Peyer's patch (tissue), 4 donors: ENCODE measurements at places on chromosomes 1 and 21.

- no peak for DNase-seq
- no peak overlapping the region for H3K27ac ChIP-seq
- H3K27me3 ChIP-seq: no peaks in the 10 kb centered on the region
- no peak overlapping the region for H3K4me3 ChIP-seq
These were observed 157.0 kb upstream of the C21orf91 start for GRCh38 chr21:17976139-17976538.

GRCh38 chr1:1359308-1359663 is 931 bp upstream of the MXRA8 start:
- peak overlapping the region; percentile 64 for H3K27ac ChIP-seq
- DNase-seq: no peak
- peaks cover 10% of the 10 kb centered on the region for H3K27me3 ChIP-seq
- H3K4me1 ChIP-seq: peaks cover 2% of the 10 kb centered on the region
- peaks cover 2% of the 10 kb centered on the region for H3K36me3 ChIP-seq

DNA sequence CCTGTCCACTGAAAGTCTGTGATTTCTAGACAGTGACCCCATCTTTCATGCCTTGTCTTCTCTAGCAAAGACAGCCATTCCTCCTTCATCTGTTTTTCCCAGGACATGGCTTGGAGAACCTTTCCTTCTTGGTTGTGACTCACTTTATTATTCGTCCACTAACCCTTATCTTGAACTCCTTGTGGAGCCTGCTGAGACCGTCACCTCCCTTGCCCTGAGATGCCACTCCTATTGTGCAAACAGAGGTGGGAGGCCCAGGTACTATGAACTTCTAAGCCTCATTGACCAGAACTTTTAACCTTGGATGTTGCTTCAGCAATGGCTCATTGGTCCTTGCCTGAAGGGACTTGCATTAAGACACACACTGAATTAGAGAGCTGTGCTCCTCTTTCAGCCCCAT is 117.5 kb downstream of the FOXD2 start:
- DNase-seq: no peak
- H3K36me3 ChIP-seq: no peaks in the 10 kb centered on the region
- H3K27ac ChIP-seq: no peak overlapping the region
- no peaks in the 10 kb centered on the region for H3K27me3 ChIP-seq
- peaks cover 11% of the 10 kb centered on the region for H3K4me1 ChIP-seq

DNA sequence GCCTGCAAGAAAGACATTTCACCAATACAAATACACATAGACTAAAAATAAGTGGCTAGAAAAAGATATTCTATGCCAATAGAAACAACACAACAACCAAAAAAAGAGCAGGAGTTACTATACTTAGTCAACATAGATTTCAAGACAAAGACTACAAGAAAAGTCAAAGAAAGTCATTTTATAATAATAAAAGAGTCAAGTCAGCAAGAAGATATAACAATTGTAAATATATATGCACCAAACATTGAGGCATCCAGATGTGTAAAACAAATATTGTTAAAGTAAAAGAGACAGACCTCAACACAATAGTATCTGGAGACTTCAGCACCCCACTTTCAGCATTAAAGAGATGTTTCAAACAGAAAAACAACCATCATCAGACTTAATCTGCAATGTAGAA is 104.6 kb downstream of the AMY1C start:
- H3K27ac ChIP-seq: no peak overlapping the region
- H3K4me1 ChIP-seq: no peaks in the 10 kb centered on the region
- H3K27me3 ChIP-seq: no peaks in the 10 kb centered on the region
- no peak for DNase-seq
- no peaks in the 10 kb centered on the region for H3K36me3 ChIP-seq
- H3K4me3 ChIP-seq: no peak overlapping the region

DNA sequence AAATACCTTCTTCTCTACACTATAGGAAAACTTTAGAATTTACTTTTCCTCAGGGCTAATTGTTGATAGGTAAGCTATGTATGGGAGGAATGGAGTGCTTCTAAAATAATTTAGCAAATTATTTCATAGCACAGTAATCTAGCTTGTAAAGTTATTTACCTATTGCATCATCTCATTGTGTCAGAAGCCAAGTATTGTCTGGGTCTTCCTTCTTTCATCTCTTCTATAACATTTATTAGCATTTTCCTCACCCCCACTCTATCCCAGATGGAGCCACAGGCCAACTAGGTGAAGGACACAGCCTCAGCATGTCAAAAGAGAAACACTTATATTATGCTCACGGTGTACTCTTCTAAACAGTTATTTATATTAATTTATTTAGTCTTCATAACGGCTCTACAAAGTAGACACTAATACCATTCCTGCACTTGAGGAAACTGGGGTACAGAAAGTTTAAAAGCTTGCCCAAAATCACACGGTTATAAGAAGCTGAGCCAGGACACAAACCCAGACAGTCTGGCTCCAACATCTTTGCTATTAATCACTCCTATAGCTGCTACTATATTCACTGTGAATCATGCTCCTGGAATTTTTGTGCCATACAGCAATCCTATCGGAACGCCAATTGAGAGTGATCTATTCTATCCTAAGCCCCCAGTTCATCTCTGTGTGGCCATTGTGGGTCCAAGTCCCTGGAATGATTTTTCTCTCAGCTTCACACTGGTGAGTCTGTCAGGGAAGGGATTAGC is 43.1 kb downstream of the OR10J5 start:
- no peak for DNase-seq
- H3K4me3 ChIP-seq: no peak overlapping the region
- H3K4me1 ChIP-seq: no peaks in the 10 kb centered on the region
- no peak overlapping the region for H3K27ac ChIP-seq
- H3K27me3 ChIP-seq: no peaks in the 10 kb centered on the region

DNA sequence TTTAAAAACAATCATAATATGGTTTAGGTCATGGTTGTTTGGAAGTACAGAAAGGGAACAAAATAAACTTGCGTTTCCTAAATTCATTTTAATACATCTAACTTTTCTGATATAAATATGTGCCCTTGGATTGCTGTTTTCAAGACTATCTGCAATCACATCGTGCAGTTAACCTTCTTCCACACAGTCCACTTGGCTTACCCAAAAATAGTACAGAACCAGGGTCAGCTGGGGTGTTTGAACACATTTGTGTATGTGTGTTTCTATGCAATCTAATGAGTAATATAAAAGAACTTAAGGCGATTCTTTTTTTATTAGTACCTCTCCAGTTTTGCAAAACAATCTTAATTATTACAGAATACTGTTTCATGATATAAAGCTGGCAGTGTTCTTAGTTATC is 19.9 kb downstream of the SAMSN1 start:
- H3K36me3 ChIP-seq: no peaks in the 10 kb centered on the region
- no peak overlapping the region for H3K4me3 ChIP-seq
- no peaks in the 10 kb centered on the region for H3K27me3 ChIP-seq
- H3K4me1 ChIP-seq: no peaks in the 10 kb centered on the region

DNA sequence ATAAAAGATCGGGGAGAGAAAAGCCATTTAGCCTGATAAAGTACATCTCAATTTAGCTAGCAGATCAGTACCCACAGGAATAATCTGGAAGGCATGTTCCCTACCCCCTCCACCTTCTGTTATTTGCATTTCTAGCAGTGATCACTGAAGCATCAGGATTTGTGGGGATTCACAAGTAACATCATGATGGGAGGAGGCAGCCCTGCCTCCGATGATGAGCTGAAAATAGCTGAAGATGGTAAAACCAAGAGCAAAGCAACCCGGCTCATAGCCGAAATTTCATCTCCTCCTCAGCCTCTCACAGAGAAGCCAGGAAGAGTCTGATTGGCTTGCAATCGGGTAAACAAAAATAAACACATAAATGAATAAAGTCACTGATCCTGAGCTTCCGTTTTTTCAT is 2.4 kb downstream of the CCSAP start:
- H3K27ac ChIP-seq: no peak overlapping the region
- H3K36me3 ChIP-seq: no peaks in the 10 kb centered on the region
- no peaks in the 10 kb centered on the region for H3K4me1 ChIP-seq
- H3K4me3 ChIP-seq: no peak overlapping the region
- no peak for DNase-seq

DNA sequence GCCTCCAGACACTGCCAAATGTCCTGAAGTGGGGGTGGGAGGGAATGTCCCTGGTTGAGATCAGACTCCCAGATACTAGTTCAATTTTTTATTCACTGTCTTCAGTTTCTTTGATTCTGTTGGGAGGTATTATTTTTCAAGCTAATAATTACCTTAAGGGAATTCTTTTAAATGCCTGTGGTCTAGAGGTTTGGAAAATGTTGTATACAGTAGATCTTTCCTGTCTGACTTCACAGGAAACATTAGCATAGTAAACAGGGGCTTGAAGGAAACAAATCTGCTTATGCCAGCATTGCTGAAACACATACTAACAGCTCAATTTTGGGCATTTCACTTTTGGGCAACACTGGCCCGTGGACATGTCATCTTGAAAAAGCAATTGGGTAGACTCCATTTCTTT is 84.3 kb upstream of the HP1BP3 start:
- H3K27me3 ChIP-seq: no peaks in the 10 kb centered on the region
- no peak overlapping the region for H3K4me3 ChIP-seq
- H3K27ac ChIP-seq: no peak overlapping the region
- no peaks in the 10 kb centered on the region for H3K4me1 ChIP-seq

GRCh38 chr1:57887964-57888491 is 464.2 kb upstream of the DAB1 start:
- no peak for DNase-seq
- H3K27me3 ChIP-seq: no peaks in the 10 kb centered on the region
- H3K27ac ChIP-seq: no peak overlapping the region
- no peak overlapping the region for H3K4me3 ChIP-seq
- no peaks in the 10 kb centered on the region for H3K36me3 ChIP-seq
- H3K4me1 ChIP-seq: no peaks in the 10 kb centered on the region

DNA sequence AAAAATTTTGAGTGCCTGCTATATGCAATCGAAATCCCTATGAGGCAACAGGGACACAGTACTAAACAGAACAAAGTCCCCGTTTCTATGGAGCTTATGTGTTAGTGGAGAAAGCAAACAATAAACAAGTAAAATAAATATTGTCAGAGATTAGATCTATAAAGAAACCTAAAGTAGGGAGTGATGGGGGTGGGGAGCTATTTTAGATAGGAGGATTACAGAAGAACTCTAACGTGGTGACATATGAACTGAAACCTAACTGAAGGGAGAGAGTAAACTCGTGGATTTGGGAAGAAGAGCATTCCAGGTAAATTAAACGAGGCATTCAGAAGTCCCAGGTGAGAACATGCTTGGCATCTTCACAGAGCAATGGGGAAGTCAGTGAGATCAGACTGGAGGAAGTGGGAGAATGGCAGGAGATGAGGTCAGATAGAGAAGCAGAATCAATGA is 154.5 kb downstream of the DENND1B start:
- no peak overlapping the region for H3K4me3 ChIP-seq
- H3K27ac ChIP-seq: no peak overlapping the region
- DNase-seq: no peak
- no peaks in the 10 kb centered on the region for H3K27me3 ChIP-seq
- no peaks in the 10 kb centered on the region for H3K36me3 ChIP-seq
- H3K4me1 ChIP-seq: no peaks in the 10 kb centered on the region

DNA sequence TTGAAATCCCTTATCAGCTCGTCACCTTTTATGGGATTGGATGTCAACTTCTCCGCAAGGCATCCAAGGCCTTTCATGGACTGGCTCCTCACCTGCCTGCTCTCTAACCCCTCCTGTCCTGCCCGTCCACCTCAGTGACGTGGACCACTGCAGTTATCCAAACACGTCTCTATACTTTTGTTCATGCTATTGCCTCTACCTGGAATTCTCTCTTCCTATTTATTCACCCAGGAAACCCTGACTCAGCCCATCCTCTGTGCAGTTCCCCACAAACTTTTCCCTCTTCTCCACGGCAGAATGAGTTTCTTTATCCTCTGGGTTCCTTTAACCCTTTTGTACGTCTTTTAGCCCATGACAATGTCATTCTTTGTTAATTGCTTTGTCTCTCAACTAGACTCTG is 5.1 kb upstream of the UTP25 start:
- no peaks in the 10 kb centered on the region for H3K27me3 ChIP-seq
- DNase-seq: no peak
- H3K4me1 ChIP-seq: no peaks in the 10 kb centered on the region
- no peaks in the 10 kb centered on the region for H3K36me3 ChIP-seq
- H3K27ac ChIP-seq: no peak overlapping the region

DNA sequence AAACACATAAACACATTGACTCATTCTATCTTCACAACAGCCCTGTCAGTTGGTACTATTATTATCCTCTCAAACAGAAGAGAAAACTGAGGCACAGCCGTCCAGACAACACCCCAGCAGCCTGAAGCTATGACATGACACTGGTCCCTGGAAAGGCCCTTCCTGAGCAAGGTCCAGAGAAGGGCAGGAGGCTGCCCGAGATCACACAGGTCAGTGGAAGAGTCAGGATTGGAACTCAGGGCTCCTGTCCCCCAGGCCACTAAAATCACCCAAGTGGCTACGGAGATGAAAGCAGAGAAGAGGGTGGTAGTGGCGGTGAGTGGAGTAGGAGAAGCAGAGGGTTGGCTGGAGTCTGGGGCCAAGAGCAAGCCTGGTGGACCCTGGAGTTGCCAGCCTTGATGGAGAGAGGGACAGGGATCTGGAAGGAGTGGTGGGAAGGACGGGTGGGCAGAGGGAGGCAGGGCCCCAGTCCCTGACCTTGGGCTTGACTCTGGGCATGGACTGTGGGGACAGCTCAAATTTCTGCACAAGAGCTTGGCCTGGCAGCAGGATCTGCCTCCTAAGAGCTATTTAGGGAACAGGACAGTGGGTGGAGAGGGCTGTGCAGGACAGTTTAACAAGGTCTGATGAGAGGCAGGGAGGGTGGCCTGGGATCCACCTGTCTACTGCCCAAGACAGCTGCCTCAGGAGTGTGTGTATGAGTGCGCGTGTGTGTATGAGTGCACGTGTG is 15.8 kb downstream of the MYOM3 start:
- H3K36me3 ChIP-seq: no peaks in the 10 kb centered on the region
- H3K4me3 ChIP-seq: no peak overlapping the region
- no peaks in the 10 kb centered on the region for H3K4me1 ChIP-seq
- H3K27me3 ChIP-seq: no peaks in the 10 kb centered on the region

DNA sequence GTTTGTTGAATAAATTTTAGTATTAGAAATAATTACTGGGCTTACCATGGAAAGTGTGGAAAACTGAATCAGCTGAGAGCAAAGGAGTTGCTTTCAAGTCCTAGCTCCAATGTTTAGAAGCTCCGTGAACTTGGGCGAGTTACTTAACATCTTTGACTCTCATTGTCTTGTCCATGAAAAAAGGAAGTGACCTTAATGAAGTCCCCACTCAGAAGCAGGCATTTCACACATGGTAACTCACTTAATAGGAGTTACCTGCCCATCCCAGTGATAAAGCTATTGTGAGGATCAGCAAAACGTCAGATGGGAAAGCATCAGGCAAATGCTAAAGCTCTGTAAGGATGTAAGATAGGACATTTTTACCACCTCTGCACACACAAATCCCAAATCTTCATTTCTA is 34.0 kb upstream of the GADD45A start:
- H3K4me3 ChIP-seq: no peak overlapping the region
- H3K36me3 ChIP-seq: no peaks in the 10 kb centered on the region
- no peak overlapping the region for H3K27ac ChIP-seq
- DNase-seq: no peak
- H3K4me1 ChIP-seq: no peaks in the 10 kb centered on the region
- H3K27me3 ChIP-seq: no peaks in the 10 kb centered on the region

DNA sequence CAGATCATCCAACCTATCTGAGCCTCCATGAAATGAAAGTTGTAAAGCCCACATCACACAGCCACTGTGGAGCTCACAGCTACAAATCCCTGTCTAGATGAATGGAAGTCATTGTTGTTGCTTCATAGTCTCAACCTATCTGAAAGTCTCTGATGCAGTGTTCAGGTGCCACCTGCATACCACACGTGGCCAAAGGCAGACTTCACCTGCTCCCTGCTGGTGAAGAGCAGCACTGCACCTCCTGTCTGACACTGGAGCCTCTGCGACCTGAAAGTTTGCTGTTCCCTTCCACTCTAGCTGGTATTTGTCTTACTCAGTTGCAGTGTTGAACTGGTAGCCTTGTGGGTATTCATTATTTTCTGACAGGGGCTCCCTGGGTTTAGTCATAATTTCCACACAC is 18.4 kb downstream of the LORICRIN start:
- peak; percentile 74 for DNase-seq
- H3K36me3 ChIP-seq: no peaks in the 10 kb centered on the region
- H3K4me1 ChIP-seq: no peaks in the 10 kb centered on the region
- no peak overlapping the region for H3K27ac ChIP-seq
- no peaks in the 10 kb centered on the region for H3K27me3 ChIP-seq
